ENCODE measurements at places on chromosomes 6 and 20.

DNA sequence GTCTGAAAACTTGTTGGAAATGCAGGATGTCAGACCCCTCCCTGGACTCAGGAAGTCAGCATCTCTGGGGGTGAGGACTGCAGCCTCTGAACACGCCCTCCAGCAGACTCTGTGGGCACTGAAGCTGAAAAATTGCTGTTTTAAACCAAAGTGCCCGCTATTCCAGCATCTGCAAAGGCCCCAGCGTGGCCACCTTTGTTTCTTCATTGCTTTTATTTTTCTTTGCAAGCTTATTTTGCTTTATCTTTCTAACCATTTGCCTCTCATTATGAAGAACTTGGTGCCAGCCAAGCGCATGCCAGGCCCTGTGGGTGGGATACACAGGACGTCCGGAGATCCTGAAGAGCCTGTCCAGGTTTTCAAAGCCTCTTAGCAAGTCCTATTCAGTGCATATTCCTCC is 203.9 kb upstream of the CST7 start:
- DNase-seq: no peak

- DNase-seq: no peak
Measured at GRCh38 chr6:100664274-100665040, 199.7 kb upstream of the SIM1 start.

DNA sequence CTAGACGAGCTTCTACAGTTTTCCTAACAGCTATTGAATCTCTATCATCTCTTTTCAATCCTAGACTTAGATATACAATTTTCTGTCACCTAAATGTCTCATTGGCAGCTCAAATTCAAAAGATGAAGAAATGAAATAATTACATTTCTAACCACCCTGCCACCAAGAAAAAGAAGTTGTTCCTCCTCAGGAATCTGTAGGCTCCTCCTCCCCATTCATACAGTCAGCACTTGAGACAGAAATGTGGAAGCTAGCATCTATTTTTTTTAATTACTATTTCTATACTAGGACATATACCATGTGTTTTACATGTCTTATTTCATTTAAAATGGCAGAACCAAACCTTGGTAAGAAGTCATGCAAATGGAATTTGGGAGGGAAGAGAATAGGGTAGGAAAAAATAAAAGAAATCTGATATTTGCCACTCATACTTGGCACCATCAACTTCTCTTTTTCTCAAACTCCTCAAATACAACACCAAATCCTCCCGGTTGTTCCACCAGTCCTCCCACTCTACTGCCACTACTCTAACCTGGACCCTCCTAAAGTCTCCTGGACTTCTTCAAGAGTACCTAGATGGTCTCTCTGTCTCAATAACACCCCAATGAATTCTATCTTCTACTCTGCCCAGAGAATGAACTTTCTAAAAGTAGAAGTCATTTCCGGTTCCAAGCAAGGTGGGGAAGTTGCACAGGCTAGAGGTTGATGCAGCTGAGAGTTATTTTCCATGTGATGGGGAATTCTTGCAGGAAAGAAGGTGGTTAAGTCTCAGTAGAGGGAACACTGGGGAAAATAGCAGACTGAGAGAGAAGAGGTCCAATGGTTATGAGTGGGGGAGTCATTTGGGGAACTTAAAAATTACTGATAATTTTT is 54.1 kb downstream of the ATXN1 start:
- no peak for DNase-seq

DNA sequence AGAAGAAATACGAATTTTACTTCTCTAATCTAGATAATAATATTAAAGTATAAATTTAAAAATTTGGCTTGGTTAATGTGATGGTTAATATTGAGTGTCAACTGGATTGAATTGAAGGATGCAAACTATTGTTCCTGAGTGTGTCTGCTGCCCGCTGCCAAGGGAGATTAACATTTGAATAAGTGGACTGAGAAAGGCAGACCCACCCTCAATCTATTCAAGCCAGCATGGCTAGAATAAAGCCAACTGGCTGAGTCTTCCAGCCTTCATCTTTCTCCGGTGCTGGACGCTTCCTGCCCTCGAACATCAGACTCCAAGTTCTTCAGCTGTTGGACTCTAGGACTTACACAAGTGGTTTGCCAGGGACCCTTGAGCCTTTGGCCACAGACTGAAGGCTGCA is 152.7 kb downstream of the TBXT start:
- no peak for DNase-seq

DNA sequence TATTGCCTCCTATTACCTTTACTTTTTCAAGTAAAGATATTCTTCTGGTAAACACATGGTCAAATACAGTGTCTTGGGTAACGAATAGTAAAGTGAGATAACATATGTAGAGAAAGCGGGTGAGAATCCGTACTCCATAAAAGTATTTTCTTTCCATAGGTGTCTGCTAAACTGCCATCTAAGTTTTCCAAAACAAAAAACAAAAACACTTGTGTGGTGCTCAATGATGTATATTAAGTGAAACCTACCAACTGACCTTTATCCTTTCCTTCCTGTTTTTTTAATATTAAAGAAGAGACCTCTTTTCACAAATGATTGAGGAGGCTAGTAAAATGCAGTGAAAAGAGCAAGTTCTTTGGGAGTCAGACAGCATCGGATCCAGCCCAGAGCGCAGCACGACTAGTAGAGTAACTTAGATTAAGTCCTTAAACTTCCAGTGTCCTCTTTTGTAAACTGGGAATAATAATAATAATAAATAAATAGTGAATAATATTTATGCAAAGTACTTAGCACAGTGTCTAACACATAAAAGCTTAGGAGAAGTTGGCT is 437 bp upstream of the CDKAL1 start:
- DNase-seq: no peak

DNA sequence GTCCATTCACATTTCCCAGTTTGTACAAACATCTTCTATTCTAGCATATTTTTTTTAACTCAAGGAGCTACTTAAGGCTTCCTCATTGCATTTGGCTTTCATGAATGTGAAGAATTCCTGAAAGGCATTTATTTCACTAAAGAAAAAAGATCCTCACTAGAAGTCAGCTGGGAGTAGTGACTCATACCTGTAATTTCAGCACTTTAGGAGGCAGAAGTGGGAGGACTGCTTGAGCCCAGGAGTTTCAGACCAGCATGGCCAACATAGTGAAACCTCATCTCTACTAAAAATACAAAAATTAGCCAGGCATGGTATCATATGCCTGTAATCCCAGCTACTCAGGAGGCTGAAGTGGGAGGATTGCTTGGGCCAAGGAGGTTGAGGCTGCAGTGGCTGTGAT is 30.9 kb upstream of the XRN2 start:
- no peak for DNase-seq

GRCh38 chr6:144897441-144897921 is 612.3 kb downstream of the UTRN start:
- DNase-seq: no peak

DNA sequence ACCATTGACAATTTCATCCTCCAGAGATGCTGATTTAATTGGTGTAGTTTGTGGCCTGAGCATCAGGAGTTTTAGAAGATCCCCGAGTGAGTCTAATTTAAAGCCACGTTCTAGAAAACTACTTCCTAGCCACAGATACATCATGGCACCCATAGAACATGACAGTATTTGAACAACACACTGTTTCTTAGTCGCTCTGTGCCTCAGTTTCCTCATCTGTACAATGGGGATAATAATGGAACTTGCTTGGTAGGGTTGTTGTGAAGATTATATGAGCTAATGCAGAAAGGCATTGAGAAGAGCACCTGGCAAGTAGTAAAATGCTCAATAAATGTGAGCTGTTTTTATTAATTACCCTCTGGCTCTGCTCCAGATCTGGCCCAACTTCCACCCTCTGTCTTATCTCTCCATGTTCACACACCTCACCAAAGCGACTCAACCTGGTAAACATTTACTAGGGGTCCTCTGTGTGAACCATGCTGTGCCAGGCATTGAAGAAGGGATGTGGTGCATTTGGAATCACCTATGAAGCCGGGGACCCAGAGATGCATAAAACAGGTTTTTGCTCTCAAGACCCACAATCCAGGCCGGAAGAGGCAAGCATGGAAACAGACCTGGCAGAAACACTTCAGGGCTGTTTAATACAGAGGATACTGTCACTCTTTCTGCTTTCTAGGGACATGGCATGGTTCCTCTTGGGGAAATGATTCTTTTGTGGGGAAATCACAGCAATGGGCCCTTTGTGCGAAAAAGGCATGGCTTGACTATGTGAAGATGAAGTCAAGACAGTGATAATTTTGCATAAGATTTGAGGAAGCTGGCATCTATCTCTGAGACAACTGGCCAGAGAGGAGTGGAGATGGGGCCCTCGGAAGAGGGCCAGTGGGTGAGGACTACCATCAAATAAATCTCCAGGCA is 16.2 kb upstream of the MRPS18A start:
- DNase-seq: no peak

All from stimulated activated CD8-positive, alpha-beta memory T cell treated with anti-CD3 and anti-CD28 coated beads, Interleukin-15, amount 100 ng/mL, for 4 hours (primary cell).